ENCODE measurements at places on chromosomes 4 and X. TPM values are rescaled to one million over a fixed set of nuclear protein-coding genes. Genes with fewer than 3 reads are reported as not detected.

Gene PABPC1L2B
- not detected for total RNA-seq

Gene FAM149A
- 16.4 TPM for total RNA-seq

Gene SCML1
- total RNA-seq = 12.3 TPM

Gene ZNF630
- 3.2 TPM for total RNA-seq

Gene MAP9
- total RNA-seq = 16.2 TPM

Gene XKRX
- total RNA-seq = 8.4 TPM

Gene RTL5
- total RNA-seq = 9.2 TPM

- no peak for DNase-seq
These were observed 60.8 kb downstream of the MID1IP1 start for GRCh38 chrX:38862100-38862499.

- DNase-seq = peak; percentile 68
These were observed 151.2 kb upstream of the SLC4A4 start for GRCh38 chr4:71187404-71188155.

DNA sequence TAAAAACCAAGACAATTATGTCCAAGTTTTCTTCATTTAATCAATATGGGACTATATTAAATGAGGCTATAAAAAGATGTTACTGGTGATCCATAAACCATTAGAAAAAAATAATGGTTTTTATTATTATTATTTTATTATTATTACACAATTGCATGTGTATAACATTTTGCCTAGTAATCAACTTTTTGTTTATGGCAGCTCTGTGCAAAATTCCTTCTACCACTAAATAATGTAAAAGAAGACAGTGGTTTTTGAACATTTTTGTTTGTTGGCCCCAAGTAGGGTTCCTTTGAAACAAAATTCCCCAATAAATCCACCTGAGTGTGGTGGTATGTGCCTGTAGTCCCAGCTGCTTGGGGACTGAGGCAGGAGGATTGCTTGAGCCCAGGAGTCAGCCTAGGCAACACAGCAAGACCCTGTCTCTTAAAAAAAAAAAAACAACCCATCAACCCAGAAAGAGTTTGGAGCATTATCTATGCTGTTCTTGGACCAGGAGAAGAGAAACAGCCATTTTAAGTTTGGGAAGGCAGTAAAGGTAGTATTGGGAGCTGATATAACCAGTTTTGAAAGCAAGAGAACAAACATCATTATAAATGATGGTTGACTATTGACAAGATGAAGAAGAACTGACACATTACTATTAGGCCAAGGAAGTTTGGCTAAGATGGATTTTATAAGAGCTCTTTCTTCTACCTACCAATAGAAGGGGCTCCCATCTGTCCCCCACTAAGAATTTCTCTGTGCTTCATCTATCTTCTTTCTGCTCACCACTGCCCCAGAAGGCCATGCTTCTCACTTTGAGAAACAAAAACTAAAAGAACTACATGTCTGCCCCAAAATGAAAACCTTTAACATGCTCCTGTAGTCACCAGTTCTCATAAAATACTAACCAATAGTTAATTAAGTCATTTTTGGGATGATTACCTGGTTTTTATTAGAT is 2.2 kb downstream of the TMEM156 start:
- DNase-seq = no peak

GRCh38 chr4:26962720-26963119 is 102.1 kb downstream of the STIM2 start:
- DNase-seq = no peak

- DNase-seq = no peak
These were observed 25.6 kb upstream of the PLS3 start for GRCh38 chrX:115535421-115535820.

DNA sequence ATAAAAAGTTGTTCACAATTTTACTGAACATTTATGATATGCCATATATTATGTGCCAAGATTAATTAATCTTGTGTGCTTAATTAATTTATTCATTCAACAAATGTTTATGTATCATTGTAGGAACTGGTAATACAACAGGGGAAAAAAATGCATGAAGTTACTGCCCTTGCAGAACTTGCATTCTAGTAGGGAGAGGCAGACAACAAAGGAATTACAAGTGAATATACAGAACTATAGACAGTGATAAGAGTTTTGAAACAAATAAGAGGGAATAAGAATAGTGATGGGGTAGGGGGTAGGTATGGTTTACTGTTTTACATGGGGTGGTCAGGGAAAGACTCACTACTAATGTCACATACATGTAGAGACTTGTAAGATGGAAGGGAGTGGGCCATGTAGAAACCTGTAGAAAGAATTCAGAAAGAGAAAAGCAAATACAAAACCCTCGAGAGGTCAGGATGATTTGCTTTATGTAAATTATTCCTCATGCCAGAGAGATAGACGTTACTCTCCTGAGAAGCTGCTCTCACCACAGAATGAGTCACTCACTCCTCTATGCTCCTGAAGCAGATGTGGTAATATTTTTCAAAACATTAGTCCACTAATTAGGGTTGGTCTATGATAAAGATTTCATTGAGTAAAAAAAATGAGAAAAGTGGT is 855.0 kb upstream of the GRID2 start:
- DNase-seq = no peak

DNA sequence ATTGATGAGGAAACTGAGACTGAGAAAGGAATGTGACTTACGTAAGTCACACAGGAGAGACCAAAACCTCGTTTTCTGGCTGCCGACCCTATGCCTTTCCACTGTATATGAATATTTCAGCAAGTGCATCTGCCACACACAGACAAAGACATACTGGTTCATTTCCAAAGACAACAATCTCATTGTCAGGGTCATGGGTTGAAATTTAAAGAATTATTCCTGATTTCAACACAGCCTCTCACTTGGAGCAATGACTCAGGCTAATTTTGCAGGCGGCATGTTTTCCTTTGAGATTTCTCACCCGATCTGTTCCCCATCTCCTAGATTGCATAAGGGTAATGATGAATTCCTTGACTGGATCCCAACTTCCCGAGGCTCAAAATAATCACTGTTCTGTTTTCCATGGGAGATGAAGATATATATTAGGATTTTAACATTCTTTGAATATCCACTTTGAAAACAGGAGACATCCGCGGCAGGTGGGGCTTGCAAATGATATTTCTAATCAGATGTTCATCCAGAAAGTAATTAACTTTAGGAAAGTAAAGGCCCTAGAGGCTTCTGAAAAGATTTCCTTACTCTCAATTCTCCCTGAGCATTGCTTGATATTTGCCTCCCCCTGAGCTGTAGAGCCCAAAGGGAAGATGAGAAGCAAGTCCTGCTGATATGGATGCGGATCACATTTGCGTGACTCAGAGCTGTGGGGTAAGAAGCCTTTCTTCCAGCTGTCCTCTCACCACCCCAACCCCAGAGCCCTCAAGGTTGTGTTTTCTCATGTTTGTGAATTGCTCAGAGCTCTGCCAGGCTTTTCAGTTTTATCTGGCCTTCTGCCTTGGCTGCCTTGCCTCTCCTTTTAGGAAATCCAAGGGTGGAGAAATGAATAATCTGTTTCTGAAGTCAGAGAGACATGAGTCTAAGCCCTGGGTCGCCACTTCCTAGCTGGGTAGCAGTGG is 361.1 kb upstream of the BOD1L1 start:
- no peak for DNase-seq

DNA sequence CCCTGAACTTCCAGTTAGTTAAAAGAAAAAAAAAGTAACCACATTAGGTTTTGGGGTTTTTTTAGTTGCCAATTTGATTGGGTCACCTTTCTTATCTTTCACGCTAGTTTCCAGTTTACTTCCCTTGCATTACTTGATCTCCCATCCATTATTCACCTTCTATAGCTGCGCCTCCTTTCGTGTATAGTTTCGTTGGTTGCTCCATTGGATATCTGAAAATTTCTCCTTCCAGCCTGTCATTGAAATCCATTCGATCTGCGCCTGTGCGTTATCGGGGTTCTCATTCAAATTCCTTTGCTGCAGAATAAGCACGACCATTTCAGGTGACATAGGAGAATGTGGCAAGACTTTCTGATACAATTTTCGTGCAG is 764 bp downstream of the TRAPPC11 start:
- DNase-seq = no peak

DNA sequence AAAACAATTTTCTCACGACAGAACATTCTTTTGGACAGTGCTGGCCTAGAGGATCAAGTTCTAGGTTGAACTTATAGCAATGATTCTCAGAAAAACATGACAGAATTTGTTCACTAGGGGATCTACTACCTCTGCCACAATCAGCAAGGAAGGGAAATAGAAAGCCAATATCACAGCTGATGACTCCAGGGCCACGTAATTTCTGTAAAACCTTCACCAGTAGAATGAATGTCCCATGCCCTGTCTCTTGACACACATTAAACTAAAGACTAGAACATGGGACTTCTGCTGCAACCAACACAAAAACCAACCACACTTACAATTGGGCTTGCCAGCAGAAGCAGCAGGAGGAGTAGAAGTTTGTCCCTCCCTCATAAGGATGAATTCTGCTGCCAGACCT is 86.0 kb upstream of the NPFFR2 start:
- no peak for DNase-seq

GRCh38 chr4:100641336-100641735 is 123.5 kb upstream of the EMCN start:
- DNase-seq = no peak

GRCh38 chr4:139315221-139315675 is 13.0 kb upstream of the NDUFC1 start:
- DNase-seq = no peak

DNA sequence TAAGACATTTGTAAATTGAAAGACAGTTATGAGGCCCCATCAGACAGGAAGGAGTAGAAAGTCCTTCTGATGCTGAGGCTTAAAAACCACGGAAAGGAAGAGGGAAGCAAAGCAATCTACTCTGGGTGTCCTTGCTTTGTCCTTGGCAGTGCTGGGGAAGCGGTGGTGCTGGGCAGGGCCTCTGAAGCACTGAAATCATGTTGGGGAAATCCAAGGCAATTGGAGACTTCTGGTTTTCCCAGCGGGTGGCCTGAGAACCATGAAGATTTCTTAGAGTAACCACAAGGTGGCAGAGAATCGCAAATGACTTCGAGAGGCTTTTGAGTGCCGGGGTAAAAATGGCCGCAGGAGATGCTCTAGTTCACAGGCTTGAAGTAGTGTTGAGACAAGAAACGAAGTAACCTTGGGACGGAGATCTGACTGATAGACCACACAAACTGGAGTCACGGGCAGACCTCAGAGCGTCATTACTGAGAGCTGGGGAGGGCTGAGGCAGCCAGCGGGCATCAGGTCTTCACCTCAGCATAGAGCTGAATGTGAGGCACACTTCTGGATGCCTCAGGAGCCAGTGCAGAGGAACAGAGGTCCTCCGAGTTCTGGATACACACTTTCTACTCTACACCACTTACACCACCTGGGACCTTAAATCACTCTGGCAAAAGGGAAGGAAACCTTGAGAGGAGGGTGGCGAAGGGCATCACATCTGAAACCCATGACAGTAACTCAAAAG is 130.7 kb upstream of the GPRIN3 start:
- DNase-seq = peak; percentile 62

DNA sequence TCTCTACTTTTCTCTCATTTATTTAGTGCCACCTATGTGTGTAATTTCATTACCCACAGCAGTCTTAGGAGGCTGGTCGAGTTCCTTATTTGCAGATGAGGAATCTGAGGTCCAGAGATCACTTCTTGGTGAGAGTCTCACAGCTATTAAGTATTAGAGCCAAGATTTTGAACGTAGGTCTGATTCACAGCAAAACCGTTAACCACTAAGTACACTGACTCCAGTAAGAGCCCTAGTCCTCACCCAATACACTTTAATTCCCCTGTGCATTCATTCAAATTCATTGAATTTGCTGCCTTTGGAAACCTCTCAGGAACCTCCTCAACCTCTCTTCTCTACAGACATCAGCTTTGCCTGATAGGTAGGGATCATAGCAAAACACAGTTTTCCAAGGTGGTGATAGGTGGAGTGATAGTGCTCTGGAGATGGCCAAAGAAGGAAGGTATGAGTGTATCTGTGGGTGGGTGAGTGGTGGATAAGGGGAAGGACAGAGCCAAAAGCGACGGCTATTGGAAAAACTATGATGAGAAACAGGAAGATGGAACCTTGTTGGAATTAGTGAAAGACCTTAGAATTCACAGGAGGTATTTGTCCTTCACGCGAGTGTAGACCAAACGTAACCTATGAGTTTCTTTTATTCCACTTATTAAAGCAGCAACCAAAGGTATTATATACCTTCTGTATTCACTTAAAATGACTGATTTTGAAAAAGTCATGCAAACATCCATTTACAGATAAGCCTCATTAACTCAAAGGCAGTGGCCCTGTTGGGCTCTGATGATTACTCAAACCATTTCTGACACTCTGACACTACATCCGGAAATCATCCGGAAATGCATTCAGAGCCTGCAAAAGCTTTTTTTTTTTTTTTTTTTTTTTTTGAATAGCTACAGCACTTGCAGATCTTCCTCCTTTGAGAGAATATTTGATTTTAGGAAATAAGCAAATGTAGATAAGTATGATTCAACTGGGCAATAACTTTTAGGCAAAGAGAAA is 6.3 kb downstream of the FMR1 start:
- DNase-seq = no peak

DNA sequence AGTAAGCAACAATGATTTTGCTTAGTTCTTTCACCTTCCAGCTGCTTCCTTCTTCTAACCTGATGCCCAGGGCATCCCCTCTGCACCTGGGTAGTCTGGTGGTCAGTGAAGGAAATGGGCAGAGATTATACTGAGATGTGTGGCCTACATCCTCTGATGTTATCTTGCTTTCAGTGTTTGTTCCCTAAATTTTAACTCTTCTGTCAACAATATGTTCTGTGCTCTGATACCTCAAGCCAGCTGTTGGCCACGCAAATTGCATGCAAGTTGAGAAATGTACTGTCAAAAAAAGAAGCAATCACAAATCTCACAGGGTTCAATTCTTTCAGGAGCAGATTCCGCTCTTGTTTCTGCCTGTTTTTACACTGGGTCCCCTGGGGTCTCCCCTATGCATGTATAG is 73.8 kb downstream of the FBXW7 start:
- no peak for DNase-seq

DNA sequence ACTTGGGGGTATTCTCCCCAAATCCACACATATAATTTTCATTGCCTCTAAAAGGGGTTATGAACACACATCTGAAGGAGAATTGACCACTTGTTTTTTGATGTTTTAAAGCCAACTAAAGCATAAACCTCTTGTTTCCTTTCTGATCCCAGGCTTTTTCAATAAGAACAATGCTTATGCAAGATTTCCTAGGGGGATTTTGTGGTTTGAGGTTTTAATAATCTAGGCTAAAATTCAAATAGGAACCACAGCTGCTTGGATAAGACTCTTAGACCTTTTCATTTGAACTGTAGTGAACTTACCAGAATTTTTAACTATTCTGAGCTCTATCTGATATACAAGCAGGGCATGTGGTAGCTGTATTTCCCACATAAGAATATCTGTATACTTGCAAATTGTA is 651.1 kb downstream of the ANKRD50 start:
- no peak for DNase-seq

DNA sequence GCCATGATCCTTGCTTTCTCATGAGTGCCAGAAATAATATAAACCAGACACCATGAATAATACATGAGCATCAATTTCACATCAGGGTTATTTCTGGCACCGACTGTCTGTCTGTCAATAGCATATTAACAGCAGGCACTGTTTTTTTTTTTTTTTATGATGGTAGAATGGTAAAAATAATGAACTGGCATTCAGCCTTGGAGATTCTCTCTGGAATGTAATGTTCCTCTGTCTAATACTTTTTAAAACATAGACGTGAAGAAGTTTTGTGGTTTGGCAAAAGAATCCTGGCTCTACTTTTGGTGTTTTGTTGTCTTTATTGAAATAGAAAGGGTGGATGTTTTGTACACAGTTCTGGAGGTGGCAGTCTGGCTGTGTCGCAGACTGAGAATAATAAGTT is 874.6 kb upstream of the PRKX start:
- DNase-seq = no peak

GRCh38 chrX:6748595-6748994 is 213.7 kb upstream of the VCX3A start:
- DNase-seq = no peak

- no peak for DNase-seq
These were observed 99.7 kb upstream of the CXCL13 start for GRCh38 chr4:77505958-77506319.

All from upper lobe of right lung (tissue), 1 donor.